ENCODE measurements at places on chromosomes 5 and 9. TPM values are rescaled to one million over a fixed set of nuclear protein-coding genes. Genes with fewer than 3 reads are reported as not detected.
A peak's percentile ranks its signal among the peaks of the same experiment; 100 is the strongest.

DNA sequence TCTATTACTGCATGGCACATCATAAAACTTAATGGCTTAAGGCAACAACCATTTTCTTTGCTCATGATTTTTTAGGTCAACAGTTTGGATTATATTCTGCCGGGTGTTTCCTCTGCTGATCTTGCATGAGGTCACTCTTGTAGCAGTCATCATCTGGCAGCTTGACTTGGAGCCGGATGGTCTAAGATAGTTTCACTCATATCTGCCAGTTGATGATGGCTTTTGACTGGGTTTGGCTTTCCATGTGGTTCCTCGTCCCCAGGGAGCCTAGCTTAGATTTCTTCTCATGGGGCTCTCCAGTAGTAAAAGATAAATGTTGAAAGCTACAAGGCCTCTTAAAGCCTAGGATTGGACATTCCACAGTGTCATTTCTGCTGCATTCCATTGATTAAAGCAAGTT is 27.4 kb downstream of the LNPEP start:
- H3K4me1 ChIP-seq: peaks cover 60% of the 10 kb centered on the region
- H3K27me3 ChIP-seq: no peaks in the 10 kb centered on the region
- DNase-seq: peak; percentile 25

GRCh38 chr9:135070198-135070951 is 17.1 kb upstream of the OLFM1 start:
- peaks cover 7% of the 10 kb centered on the region for H3K4me1 ChIP-seq
- no peak overlapping the region for H3K4me3 ChIP-seq
- no peak overlapping the region for H3K27ac ChIP-seq
- DNase-seq: no peak
- no peaks in the 10 kb centered on the region for H3K36me3 ChIP-seq

DNA sequence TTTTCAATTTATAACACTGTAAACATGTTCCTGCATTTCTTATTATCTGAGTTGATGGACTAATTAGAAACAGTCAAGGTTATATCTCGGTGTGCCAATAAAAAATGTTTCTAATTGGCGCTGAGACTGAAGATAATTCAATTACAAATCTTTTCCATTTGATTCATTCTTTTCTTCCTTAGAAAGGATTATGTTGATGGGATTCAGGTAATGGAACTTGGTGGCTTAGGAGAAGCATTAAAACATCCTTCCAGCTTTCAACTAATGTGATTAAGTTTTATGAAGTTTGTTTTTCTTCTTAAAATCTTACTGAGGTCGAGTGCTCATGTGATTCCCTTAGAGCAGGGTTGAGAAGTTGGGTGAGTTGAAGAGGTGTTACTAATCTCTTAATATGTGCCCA is 1015.3 kb downstream of the NR2F1-AS1 start:
- H3K4me1 ChIP-seq: no peaks in the 10 kb centered on the region
- no peak overlapping the region for H3K27ac ChIP-seq
- H3K36me3 ChIP-seq: no peaks in the 10 kb centered on the region
- DNase-seq: no peak

DNA sequence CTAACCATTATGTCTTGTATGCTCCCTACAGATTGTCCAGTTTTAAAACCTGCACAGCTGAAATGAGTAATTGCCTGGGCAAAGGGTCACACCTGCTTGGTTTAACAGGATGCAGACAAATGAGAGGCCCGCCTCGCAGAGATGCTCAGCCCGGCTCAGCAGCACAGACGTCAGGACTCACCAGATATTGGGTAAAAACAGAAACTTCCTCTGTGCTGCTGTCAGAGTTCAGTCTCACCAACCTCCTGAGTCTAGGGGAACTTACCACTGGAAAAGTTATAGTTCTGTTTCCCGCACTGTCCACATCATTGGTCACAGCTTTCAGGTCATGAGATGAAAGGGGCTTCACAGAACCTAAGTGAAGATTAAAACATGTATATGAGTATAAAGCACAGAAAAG is 152.5 kb downstream of the ESM1 start:
- no peaks in the 10 kb centered on the region for H3K36me3 ChIP-seq
- no peak for DNase-seq
- no peaks in the 10 kb centered on the region for H3K27me3 ChIP-seq
- H3K4me3 ChIP-seq: no peak overlapping the region
- peaks cover 23% of the 10 kb centered on the region for H3K4me1 ChIP-seq

PTGS1 gene
- polyA plus RNA-seq: 2.9 TPM

GRCh38 chr5:143177263-143177983 is 226.1 kb downstream of the NR3C1 start:
- H3K27me3 ChIP-seq: no peaks in the 10 kb centered on the region
- H3K36me3 ChIP-seq: peaks cover 9% of the 10 kb centered on the region
- H3K4me3 ChIP-seq: no peak overlapping the region
- no peaks in the 10 kb centered on the region for H3K4me1 ChIP-seq

- peaks cover 6% of the 10 kb centered on the region for H3K27me3 ChIP-seq
- H3K4me3 ChIP-seq: no peak overlapping the region
- no peaks in the 10 kb centered on the region for H3K36me3 ChIP-seq
- no peak for DNase-seq
- no peaks in the 10 kb centered on the region for H3K4me1 ChIP-seq
Observed at GRCh38 chr5:61811052-61811451, 479.0 kb downstream of the ZSWIM6 start.

DNA sequence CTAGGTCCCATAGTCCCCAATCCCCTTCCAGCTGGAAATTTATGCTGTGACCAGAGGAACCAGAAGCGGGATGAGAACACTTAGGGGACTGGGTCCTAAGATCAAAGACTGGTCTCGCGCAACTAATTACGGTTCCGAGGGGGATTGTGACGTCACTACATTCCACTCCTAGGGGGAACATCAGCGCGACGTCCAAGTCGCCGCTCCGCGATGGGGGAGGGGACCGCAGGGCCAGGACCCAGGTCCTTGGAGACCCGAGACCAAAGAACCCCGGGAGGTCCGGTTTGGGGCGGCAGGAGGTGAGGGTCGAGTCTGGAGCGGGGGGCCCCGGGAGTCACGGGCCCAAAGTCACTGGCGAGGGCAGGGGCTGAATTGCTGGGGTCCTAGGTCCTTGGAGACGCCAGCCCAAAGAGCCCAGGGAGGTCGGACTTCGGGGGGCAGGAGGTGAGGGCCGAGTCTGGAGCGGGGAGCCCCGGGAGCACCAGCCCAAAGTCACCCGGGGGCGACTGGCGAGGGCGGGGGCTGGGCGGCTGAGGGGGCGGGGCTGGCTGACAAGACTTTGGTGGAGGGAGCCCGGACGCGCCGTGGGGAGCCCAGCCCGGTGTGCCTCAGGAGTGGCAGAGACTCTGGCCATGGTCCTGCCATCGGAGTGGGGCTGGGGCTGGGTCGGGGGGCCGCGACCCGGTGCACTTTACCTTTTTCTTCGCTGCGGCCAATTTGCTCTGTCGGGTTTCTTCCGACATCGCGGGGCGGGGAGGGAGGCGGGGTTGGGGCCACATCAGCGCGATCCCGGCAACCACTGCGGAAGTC is at the start of gene GOLGA2:
GOLGA2 (minus strand) TSS at position 810 of the 810 bp plus-strand sequence; CDS start at position 779, 31 bp downstream.
- DNase-seq: peak; percentile 50
- no peaks in the 10 kb centered on the region for H3K27me3 ChIP-seq
- peaks cover 6% of the 10 kb centered on the region for H3K4me1 ChIP-seq
- H3K27ac ChIP-seq: peak within 1 kb of the TSS; percentile 94
- H3K36me3 ChIP-seq: peaks cover 35% of the 10 kb centered on the region

DNA sequence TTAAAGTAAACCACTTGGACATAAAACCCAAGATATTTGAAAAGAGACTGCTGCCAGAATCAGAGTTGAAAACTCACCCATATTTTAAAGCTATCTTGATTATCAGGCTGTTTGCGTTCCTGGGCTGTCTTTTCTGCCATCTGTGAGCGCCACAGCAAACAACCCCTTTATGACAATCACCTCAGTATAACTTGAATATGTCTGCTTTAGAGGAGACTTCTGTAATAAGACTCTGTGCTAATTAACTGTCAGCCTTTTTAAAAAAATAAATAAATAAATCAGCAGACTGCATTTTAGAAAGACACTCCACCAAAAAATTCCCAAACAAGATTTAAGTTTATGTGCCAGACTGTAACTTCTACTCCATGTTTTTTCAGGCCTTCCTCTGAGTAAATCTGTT is 375.7 kb upstream of the CCNH start:
- H3K27ac ChIP-seq: no peak overlapping the region
- no peak for DNase-seq
- no peaks in the 10 kb centered on the region for H3K36me3 ChIP-seq
- H3K4me1 ChIP-seq: no peaks in the 10 kb centered on the region

- H3K36me3 ChIP-seq: no peaks in the 10 kb centered on the region
- H3K27me3 ChIP-seq: no peaks in the 10 kb centered on the region
- DNase-seq: no peak
- no peaks in the 10 kb centered on the region for H3K4me1 ChIP-seq
- H3K27ac ChIP-seq: no peak overlapping the region
Observed at GRCh38 chr9:9951556-9952160, 661.1 kb downstream of the PTPRD start.

DNA sequence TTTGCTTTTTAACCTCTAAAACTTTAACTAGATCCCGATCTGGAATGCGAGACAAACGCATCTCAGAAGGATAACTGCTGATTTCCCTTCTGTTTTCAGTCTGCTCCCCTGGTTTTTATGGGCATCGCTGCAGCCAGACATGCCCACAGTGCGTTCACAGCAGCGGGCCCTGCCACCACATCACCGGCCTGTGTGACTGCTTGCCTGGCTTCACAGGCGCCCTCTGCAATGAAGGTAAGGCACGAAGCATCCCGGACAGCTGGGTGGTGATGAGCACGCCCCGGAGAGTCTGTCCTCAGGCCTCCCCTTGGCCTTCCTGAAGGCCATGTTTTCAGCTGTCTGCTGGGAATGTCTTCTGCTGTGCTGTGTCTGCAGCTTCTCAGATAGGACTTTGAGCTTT is 82.9 kb upstream of the PRRC1 start:
- no peaks in the 10 kb centered on the region for H3K36me3 ChIP-seq
- no peak overlapping the region for H3K27ac ChIP-seq
- H3K4me1 ChIP-seq: no peaks in the 10 kb centered on the region
- DNase-seq: no peak
- H3K4me3 ChIP-seq: no peak overlapping the region
- H3K27me3 ChIP-seq: no peaks in the 10 kb centered on the region

DNA sequence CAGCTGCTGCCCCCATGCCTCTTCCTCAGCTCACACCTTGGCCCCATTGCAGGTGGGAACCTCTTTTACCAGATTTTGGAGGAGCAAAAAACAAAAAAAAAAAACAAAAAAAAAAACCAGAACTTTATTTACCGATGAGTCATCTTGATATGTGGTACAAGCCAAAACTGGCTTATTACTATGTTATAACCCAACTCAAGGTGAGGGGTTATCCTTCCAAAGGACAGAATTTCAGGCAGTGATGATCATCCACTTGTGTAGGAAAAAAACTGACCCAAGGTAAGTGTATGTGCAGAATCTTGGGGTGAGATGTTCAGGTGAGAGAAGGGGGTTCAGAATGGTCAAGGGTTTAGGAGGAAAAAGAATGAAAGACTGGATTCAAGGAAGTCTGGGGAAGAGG is 142.6 kb upstream of the FST start:
- H3K36me3 ChIP-seq: no peaks in the 10 kb centered on the region
- no peak overlapping the region for H3K4me3 ChIP-seq
- no peak overlapping the region for H3K27ac ChIP-seq
- H3K4me1 ChIP-seq: no peaks in the 10 kb centered on the region
- DNase-seq: no peak
- H3K27me3 ChIP-seq: no peaks in the 10 kb centered on the region

DNA sequence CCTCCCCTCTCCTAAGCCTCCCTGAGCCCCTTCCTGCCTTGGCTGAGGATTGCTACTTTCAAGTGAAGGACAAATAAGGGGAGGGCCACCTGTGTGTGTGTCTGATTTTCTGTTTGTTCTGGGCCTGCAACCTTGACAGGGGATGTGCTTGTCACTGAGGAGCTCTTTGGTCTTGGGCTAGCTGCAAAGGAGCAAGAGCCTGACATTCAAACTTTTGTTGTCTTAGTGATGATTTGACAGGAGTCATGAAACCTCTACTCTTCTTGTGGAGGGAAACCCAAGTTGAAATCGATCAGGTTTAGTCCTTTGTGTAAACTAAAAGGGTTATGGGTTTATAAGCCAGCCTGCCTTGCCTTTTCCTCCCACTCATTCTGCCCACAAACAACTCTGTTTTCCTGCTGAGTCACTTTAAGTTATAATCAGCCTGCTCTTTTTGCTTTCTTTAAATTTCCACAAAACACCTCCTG is 16.9 kb downstream of the CLTA start:
- no peak overlapping the region for H3K4me3 ChIP-seq
- peaks cover 79% of the 10 kb centered on the region for H3K4me1 ChIP-seq
- H3K27ac ChIP-seq: peak overlapping the region; percentile 50
- DNase-seq: no peak
- H3K27me3 ChIP-seq: no peaks in the 10 kb centered on the region
- peaks cover 4% of the 10 kb centered on the region for H3K36me3 ChIP-seq

- H3K27ac ChIP-seq: no peak overlapping the region
- no peaks in the 10 kb centered on the region for H3K36me3 ChIP-seq
- H3K4me1 ChIP-seq: no peaks in the 10 kb centered on the region
- DNase-seq: no peak
- H3K27me3 ChIP-seq: no peaks in the 10 kb centered on the region
Observed at GRCh38 chr5:101067429-101067828, 164.3 kb upstream of the ST8SIA4 start.

DNA sequence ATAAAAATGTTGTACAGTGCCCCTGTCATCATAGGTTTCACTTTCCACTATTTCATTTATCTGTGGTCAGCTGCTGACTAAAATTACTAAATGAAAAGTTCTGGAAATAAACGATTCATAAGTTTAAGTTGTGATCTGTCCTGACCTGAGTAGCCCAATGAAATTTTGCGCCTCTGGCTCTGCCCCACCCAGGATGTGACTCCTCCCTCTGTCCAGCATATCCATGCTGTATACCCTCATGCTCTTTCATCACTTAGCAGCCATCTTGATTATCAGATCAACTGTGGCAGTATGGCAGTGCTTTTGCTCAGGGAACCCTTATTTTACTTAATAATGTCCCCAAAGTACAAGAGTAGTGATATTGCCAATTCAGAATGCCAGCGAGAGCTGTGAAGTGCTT is 97.3 kb downstream of the STARD4 start:
- DNase-seq: no peak
- H3K36me3 ChIP-seq: no peaks in the 10 kb centered on the region
- no peak overlapping the region for H3K4me3 ChIP-seq
- H3K4me1 ChIP-seq: no peaks in the 10 kb centered on the region
- H3K27me3 ChIP-seq: no peaks in the 10 kb centered on the region

OLFML2A gene
- 5.9 TPM for polyA plus RNA-seq

IRX4 gene
- 10.2 TPM for polyA plus RNA-seq

GRCh38 chr5:169408171-169408570 is 107.2 kb upstream of the SLIT3 start:
- no peaks in the 10 kb centered on the region for H3K27me3 ChIP-seq
- H3K27ac ChIP-seq: no peak overlapping the region
- DNase-seq: no peak
- H3K36me3 ChIP-seq: no peaks in the 10 kb centered on the region
- no peaks in the 10 kb centered on the region for H3K4me1 ChIP-seq
